ENCODE measurements at places on chromosomes 16 and 17.

DNA sequence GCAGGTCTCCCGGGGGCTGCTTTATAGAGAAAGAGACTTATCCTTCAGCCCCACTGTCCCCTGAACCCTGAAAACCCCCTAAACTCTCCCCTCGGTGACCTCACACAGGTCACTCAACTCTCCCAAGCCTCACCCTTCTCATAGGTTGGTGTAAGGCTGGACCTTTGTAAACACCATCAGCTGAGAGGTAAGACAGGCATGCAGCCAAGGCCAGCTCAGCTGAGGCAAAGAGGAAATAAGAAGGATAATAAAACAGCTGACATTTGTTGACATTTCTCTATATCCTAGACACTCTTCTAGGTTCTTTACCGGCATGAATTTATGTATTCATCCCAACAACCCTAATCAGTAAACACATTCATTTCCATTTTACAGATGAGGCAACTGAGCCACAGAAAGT is 134.3 kb downstream of the CCT6B start:
- no peak for DNase-seq

DNA sequence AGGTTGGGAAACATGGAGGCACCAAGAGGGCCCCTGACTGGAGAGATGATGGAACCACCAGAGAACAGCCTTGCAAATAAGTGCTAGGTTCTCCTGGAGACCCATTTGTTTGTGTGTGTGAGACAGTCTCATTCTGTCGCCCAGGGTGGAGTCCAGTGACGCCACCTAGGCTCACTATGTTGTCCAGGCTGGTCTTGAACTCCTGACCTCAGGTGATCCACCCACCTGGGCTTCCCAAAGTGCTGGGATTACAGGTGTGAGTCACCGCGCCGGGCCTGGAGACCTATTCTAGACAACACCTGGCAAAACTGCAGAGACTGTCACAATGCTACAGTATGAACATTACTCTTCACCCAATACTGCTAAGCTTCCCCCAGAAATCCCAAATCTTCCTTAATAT is 1.5 kb downstream of the NPLOC4 start:
- DNase-seq: no peak

DNA sequence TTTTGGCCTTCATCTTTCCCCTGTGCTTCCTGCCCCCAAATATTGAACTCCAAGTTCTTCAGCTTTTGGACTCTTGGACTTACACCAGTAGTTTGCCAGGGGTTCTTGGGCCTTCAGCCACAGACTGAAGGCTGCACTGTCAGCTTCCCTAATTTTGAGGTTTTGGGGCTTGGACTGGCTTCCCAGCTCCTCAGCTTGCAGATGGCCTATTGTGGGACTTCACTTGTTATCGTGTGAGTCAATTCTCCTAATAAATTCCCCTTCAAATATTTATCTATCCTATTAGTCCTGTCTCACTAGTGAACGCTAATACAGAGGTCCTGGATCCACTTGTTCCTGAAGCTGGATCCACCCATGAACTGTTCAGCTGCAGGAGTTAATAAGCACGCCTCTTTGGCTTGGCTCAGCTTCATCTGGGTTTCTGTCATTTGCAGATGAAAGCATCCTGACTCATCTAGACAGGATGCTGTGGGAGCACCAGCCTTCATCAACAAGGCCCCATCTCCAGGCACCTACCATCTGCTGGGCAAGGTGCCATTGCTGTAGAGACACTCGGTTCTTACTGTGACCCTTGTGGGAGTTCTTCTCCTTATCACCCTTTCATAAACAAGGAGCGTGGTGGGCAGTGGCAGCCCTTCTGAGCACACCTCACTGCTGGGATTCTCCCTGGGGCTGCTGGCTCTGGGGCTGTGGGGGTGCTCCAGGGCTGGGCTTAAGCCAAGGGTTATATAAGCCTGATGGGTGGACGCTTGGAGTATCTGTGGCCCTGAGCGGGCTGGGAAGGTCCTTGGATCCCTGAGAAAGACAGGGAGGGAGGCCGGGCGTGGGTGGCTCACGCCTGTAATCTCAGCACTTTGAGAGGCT is 23.1 kb downstream of the LAT start:
- no peak for DNase-seq

DNA sequence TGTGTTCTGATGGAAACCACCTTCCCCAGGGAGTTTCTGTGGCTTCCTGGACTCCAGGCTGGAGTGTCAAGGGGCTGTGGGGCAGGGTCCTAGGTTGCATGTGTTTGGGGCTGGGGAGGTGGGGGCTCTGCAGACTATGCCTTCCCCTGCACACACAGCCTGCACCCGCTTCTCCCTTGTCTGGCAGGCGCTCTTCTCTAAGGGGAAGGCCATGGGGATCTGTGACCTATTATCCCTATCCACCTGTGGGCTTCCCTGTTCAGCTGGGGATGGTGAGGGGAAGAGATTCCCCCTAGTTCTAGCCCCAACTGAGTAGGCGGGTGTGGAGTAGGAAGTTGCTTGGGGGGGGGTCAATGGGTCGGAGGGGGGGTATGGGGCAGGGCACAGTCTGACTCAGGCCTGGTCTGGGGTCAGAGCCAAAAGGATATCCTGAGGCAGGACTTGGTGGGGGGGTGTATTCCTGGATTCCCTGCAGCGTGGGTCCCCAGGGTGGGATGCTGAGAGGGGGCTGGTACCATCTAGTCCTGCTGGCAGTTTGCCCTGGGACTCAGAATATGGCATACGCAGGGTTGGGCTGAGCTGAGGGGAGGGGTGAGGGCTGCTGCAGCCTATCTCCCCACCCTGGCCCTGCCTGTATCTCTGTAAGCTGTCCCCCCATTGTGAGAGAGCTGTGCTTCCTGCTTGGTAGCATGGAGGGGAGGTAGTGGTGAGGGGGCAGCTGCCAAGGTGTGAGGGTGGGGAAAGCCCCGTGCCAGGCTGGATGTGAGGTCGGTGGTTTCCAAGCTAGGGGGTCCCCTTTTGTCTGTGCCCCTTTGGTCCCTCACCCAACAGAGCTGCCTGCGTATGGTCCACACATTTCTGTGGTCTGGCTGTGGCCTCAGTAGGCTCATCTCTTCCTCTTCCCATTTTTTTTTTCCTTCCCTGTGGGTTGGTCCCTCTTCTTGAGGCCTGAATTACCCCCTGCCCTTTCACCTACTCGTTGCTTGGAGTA is 14.7 kb downstream of the RARA start:
- DNase-seq: no peak

DNA sequence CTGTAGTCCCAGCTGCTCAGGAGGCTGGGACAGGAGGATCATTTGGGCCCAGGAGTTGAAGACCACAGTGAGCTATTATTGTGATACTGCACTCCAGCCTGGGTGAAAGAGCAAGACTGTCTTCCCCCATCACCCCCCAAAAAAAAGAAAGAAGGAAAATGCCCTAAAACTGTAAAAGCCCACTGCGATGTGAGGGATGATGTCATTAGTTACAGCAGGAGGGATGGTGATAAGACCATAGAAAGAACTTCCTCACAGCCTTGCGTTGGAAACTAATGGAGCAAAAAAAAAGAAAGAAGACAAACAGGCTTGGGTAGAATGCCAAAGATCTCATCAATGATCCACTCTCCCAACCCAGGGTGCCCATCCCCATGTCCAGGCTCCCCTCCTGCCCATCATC is 18.7 kb downstream of the ZNF385C start:
- no peak for DNase-seq

- no peak for DNase-seq
Measured at GRCh38 chr17:77881545-77881944, 77.0 kb upstream of the TNRC6C start.

DNA sequence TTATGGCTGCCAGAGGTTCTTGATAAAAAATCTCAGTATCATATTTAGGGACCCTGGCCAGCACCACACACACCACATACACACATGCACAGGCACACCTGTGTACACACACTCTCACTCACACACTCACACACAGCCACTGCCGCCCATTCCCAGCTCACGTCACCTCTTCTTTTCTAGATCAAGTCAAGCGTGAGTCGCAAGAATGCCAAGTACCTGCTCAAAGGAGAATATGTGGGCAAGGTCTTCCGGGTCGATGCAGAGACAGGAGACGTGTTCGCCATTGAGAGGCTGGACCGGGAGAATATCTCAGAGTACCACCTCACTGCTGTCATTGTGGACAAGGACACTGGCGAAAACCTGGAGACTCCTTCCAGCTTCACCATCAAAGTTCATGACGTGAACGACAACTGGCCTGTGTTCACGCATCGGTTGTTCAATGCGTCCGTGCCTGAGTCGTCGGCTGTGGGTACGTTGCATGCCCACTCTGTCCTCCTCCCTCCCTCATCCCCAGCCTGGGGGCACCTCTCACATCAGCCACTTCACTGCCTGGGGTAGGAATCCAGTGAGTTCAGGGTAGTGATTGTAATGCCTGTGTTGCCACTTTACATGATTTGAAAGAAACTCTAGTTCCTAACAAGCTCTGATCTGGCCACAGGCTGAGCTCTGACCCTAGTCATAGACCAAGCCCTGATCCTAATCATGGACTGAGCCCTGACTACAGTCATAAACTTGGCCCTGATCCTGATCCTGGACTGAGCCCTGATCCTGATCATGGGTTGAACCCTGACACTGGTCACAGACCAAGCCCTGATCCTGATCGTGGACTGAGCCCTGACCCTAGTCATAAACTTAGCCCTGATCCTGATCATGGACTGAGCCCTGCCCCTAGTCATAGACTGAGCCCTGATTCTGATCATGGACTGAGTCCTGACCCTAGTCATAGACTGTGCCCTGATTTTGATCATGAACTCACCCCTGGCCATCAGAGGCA is 20.4 kb downstream of the CDH5 start:
- DNase-seq: no peak

DNA sequence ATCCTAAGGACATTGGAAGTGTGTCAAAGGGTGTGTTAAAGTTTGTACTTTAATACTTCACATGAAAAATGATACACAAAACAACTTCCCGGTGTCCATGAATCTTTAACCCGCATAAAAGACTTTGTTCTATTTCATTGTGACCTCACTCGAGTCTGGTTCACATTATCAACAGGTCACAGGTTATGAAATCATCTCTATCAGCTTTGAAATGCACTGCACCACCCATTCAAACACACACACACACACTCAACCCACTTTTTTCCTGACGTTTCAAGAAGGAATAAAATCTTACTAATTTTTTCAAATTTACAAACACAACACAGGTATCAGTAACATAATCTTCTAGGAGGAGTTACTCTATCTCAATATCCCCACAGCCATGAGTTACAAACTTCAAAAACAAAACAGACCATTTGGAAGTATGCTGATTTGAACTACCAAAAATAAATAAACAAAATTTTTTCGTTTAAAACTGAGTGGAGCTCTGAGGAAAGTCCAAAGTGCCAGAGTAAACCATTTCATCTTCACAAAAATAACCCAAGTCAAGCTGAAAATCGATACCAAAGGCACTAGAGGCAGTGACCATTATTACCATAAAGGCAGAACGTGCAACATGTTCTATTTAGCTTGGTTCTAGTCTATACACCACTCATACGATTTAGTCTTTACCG is 2.7 kb downstream of the ACOX1 start:
- DNase-seq: no peak

DNA sequence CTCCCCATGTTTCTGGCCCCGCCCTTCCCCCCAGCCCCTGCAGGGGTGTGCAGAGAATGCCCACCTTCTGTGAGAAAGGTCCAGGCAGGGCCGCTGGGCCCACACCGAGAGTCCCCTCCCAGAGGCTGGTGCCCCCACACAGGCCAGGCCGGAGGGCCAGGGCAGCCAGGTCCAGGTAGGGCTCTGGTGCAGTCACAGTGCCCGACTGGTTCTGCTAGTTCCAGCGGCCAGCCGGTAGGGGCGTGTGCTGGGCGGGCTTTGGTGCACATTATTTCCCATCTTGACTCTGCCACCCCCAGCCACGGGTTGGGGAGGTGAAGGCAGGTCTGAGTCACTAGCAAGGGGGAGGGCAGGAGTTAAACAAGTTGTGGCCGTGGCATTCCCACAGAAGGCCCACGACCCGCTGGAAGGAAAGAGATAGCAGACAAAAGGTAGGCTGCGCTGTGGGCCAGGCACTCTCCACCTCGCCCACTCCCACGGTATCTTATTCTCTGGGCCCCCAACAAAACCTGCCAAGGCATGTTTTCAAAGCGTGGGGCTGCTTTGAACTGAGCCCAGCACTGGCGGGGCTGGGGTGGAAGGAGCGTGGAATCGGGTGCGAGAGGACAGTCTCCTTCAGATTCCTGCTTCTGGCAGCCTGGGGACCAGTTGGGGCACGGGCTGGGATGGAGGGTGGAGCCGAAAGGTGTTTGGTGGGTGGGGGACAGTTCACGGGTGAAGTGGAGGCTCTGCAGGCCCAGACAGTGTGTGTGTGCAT is 1.9 kb downstream of the EPN3 start:
- DNase-seq: no peak

DNA sequence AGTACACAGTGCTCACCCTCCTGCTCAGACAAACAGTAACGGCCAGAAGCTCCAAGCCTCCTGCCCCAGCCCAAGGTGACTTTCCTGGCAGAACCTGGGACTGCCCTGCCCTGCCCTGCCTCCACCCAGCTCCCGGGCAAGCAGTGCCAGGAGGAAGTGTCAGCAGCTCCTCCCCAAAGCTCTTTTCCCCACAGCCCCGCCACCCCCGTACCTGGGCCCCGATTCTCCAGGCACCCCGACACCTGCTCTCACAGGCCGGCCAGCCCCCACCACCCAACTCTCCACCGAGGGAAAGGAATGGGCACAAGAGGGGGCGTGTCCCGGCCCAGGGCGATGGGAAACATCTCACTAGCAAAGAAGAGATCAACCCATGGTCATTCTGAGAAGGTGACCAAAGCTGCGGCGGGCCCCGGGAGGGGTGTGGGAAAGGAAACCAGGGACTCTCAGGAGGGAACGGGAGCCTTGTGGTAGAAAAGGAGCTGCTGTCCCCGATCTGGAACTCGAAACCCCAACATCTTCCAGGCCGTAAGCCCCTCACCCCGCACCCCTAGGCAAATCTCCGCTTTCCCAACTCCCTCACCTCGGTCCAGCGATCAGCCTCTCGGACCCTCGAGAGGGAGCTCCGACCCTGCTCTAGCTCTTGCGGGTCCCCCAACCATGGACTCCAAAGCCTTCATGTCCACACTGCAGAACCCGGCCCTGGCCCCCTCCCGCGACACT is 1.2 kb downstream of the BCAR1 start:
- no peak for DNase-seq

- no peak for DNase-seq
Measured at GRCh38 chr17:333626-334396, 18.8 kb downstream of the RPH3AL start.

GRCh38 chr17:16999931-17000625 is 28.2 kb upstream of the TNFRSF13B start:
- DNase-seq: no peak

DNA sequence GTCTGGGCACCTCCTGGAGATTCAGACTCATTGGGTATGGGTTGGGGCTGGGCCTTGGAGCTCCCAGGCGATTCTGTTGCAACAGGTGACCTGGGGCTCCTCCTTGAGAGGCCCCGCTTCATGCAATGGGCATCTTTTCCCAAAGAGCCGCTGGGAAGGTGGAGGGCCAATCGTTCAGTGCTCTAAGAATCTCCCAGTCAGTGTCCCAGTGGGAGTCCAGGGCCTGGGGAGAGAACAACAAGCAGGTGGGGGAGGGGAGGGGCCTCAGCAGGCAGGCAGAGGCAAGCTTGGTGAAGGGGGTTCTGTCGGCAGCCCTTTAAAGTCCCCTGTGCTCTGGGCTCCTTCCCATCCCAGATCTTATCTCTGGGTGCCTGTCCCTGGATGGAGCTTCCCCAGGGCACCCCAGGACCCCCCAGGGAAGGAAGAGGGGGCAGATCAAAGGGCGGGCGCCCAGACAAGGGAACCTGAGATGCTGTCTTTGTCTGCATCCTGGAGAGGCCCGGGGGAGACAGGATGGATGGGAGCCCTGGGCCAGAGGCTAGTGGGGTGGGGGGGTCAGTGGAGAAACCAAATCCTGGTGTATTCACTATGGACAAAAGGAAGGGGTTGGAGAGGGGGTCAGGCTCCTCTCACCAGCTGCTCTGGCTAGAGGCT is 30.5 kb upstream of the NXPH3 start:
- no peak for DNase-seq

Data from NCI-H1436 (cell line).